Uterine smooth muscle cell (primary cell): ENCODE measurements at places on chromosomes 3 and 15. TPM values are rescaled to one million over a fixed set of nuclear protein-coding genes. Genes with fewer than 3 reads are reported as not detected.

The RPL14 gene
- total RNA-seq = 331 and 354 TPM in 2 replicates

The CYP1A2 gene
- total RNA-seq = not detected in 2 replicates

The C3orf70 gene
- 0.75 and 1.4 TPM in 2 replicates for total RNA-seq

The CADPS gene
- total RNA-seq = 11.9 and 32.5 TPM in 2 replicates

The CACNA1D gene
- total RNA-seq = 0.33 and 1.5 TPM in 2 replicates

The DPPA4 gene
- total RNA-seq = not detected in 2 replicates

The HIGD2B gene
- total RNA-seq = not detected in 2 replicates
